ENCODE measurements at places on chromosomes 3 and 15.

DNA sequence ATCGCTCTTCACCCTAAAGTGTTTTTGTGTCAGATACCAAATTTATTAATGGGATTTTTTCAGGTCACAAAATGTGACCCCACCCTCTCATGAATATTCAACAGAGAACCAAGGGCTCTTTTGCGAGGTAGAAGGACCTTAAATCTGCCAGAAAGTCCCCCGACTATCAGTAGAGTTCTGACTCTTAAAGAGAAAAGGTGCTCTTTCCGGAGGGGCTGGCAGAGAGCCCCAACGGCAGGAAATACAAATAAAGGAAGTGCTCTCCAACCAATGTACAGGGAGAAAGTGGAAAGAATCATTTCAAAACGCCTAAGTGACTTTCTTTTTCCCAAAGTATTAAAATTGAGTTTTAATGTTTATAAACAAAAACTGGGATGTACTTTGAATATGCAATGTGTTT is 517.2 kb downstream of the FOXP1 start:
- peak; percentile 19 for DNase-seq

DNA sequence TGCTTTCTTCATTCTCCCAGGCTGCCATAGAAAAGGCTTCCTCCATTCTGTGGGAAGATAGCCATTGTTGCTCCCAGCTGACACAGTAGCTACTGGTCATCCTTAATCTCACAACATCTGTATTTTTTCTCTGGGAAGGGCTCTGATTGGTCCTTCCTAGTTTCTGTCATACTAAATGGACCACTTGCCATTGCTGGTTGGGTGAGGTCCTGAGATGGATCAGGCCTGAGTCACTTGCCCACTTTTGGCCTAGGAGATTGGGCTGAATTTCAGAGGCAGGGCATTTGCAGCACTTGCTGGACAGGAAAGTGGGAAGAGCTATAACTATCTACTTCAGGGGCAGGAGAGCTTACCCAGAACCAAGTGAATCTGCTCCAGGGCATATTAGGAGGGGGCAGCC is 106.5 kb upstream of the PROK2 start:
- no peak for DNase-seq

DNA sequence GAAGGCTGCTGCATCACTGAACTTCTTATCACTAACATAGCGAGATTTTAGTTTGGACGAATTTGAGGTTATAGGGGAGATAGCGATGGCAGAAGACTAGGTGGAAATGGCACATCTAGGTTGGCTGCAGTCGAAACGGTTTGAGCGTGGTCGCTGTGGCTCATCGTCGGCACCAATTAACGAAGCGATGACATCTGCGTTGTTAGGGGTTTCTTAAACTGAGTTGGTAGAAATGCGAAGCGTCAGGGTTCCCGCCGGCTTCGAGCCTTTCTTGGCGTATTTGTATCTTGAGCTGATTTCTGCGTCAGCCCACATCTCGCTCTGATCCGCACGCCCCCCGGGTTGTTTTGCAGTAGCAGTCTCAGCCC is 319 bp downstream of the LNP1 start:
- no peak for DNase-seq

GRCh38 chr3:160402221-160403027 is 3.0 kb downstream of the SMC4 start:
- DNase-seq = no peak

DNA sequence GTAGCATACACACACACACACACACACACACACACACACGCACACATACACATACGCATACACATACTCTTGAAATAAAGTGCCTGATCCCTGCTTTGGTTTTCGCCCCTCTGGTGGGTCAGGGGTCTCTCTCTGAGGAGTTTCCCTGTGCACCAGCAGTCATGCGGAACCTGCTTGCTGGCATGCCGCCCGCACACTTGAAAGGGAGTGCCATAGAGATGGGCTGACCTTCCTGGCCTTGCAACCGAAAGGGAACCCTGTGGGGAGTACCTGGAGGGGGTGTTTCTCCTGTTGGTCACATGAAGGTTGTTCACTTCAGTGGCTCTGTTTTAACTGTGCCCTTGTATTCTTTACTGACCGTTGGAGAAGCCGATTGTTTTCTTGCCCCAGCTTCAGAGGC is 752.3 kb downstream of the NR2F2 start:
- DNase-seq = no peak

- no peak for DNase-seq
Measured at GRCh38 chr3:145124900-145125678, 1035.9 kb downstream of the PLOD2 start.

GRCh38 chr15:74400915-74401757 is 32.6 kb downstream of the SEMA7A start:
- DNase-seq = no peak

All from inflammatory macrophage (primary cell).